ENCODE measurements at places on chromosomes 11 and 22.

GRCh38 chr11:68632802-68633201, 51.5 kb upstream of the GAL start:
- DNase-seq = peak; percentile 9

- DNase-seq = no peak
These were observed 28.1 kb downstream of the ALG8 start for GRCh38 chr11:78111298-78111697.

GRCh38 chr11:134576286-134576685, 164.2 kb upstream of the B3GAT1 start:
- no peak for DNase-seq

GRCh38 chr11:36090356-36091109, 146.7 kb downstream of the LDLRAD3 start:
- no peak for DNase-seq

GRCh38 chr22:43526946-43527345, 115.1 kb downstream of the MPPED1 start:
- no peak for DNase-seq

DNA sequence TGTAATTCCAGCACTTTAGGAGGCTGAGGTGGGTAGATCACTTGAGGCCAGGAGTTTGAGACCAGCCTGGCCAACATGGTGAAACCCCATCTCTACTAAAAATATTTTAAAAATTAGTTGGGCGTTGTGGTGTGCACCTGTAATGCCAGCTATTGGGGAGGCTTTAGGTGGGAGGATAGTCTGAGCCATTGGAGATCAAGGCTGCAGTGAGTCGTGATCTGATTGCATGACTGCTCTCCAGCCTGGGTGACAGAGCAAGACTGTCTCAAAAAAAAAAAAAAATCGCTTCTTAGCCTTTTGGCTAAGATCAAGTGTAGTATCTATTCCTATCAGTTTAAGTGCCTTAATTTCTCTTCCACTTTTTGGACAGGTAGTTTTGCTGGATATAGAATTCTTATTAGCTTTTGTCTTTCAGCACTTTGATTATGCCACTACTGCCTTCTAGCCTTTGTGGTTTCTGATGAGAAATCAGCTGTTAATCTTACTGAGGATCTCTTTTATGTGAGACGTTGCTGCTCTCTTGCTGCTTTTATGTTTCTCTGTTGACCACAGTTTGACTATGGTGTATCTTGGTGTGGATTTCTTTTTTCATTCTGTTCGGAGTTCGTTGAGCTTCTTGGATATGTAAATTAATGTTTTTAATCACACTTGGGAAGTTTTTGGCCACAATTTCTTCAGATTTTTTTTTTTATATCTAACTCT, 24.7 kb downstream of the CHEK1 start:
- DNase-seq = no peak

GRCh38 chr11:45267652-45268299, 18.4 kb downstream of the SYT13 start:
- no peak for DNase-seq

DNA sequence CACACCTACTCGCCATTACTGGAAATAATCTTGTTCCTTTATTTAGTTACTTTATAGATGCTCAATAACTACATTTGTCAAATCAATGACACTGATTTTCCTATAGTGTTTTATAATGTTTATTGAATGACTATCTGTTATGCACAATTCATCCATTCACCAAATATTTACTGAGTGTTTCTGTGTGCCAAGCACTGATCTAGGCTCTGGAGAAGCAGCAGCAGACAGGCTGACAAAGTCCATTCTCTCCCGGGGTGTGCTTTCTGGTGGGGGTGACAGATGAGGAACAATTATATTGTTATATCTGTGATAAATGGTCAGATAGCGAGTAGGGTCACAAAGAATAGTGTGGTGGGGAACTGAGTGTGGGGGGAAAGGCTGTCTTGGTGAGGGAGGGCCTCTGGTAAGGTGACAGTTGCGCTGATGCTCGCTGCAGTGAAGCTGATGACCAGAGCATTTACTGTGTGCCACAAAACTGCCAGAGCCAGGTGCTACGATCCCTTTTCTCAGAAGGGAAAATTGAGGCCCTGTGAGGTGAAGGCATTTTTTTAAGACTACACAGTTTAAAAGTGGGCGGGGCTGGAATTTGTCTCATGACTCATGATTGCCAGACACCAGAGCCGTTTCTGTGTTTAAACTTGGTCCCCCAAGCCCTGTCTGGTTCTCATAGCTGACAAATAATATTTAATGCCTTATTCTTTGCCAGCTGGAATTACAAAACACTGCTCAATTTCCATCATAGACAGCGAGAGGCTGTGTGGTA, 10.2 kb downstream of the PACS1 start:
- peak; percentile 55 for DNase-seq

GRCh38 chr11:45847911-45848316, 639 bp downstream of the CRY2 start:
- DNase-seq = peak; percentile 19
